ENCODE measurements at places on chromosomes 3 and 15.
A peak's percentile ranks its signal among the peaks of the same experiment; 100 is the strongest.

DNA sequence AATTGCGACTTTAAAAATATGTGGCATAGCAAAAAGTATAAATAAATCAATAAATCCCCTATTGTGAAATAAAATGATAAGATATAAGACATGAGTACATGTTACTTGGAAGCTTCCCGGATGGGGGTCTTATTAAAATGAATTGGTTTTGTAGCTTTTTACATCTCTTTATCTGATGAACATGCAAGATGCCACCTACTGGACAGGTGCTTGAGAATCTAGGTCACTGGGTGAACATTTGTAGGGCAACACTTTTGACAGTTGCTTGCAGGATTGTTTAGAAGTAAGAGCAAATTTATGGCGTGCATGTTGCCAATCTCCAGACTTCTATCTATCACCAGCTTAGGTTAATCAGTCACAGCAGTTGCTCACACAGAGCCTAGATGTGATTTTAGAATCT, 362.7 kb upstream of the SUCLG2 start:
- DNase-seq = no peak

GRCh38 chr15:99442252-99442897, 123.4 kb upstream of the MEF2A start:
- DNase-seq = no peak

DNA sequence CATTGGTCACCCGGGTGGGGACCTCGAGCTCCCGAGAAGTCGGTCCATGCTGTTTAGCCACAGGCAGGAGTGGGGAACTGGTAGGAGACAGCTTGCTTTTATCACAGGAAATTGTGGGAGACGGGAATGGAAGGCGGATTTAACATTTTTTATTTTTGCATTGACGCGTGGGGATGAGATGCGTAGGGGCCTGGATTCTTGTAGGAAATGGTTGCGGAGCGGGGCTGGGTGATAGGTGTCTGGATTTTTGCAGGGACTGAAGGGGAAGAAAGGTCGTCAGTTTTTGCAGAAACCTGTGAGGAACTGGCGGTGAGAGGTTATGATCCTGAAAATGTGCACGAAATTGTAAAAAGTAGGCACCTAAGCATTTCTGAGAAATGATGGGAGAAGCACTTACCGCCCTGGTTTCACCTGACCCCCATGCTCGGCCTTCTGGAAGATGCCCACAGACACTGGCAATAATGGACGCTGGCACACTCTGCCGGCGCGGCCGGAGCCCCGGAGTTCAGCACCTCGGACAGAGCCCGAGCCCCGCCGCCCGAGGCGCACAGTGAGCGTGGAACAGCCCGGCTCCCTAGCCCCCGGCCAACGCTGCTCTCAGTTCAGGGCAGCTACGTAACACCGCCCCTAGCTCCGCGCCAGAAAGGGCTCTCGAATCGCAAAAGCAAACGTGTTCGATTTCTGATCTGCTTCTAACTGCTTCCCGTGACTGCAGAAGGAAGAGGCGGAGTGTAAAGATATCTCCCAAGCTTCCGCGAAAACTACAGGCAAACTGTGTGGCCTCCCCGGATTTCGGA, 928 bp downstream of the ANKRD34C start:
- DNase-seq = no peak

GRCh38 chr3:89223188-89223587, 115.8 kb downstream of the EPHA3 start:
- no peak for DNase-seq

DNA sequence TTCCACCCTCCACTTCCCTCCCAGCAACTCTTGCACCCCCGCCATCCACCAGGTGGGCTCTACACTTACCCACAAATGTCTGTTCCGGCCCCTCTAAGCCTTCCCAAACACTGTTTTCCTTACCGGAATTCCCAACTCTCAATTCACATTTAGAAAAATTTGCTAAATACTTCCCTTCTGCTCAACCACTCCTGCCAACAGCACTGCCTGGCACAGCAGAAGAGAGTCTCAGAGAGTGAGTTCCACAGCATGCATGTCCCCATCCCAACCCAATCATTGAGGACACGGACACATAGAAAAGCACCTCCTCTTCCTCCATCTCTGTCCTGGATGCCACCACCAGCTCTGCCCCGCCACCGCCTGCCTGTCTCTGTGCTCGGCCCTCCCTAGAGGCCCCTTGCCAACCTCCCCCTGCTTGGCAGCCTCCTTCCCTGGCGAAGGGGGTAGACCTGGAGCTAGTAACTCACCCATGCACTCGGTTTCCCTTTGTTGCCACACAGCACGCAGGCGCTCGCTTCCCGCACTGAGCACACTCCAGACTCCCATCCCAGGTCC, 66.2 kb upstream of the SLC6A1 start:
- DNase-seq = no peak

- no peak for DNase-seq
Measured at GRCh38 chr3:176590722-176591121, 606.6 kb downstream of the TBL1XR1 start.

GRCh38 chr3:156661155-156661554, 13.2 kb upstream of the TIPARP start:
- no peak for DNase-seq

- no peak for DNase-seq
Measured at GRCh38 chr3:6622712-6623111, 238.2 kb upstream of the GRM7 start.

GRCh38 chr3:46649436-46649835, 37.1 kb downstream of the FAM240A start:
- no peak for DNase-seq

- DNase-seq = peak; percentile 42
Measured at GRCh38 chr3:56593455-56594158, 36.6 kb downstream of the CCDC66 start.

- DNase-seq = no peak
Measured at GRCh38 chr3:186209810-186210752, 101.2 kb upstream of the ETV5 start.

GRCh38 chr15:99966815-99967214, 233.6 kb upstream of the LYSMD4 start:
- no peak for DNase-seq

DNA sequence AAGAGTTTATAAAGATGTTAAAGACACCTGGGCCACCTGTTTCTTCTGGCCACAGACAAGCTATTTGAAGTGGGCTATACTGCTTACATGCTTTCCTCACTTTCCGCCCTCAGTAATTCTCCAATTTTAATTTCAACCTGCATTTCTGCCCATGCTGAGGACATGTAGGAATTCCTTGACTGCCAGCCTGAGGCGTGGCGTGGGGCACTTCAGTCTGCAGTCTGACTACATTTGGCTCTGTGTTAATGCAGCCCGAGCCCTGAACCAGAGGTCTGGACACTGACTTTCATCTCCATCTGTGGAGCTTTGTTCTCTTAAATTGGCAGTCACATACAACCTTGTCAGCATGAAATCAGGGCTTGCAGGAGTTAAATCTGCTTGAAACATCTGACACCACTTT, 8.5 kb downstream of the UQCC5 start:
- no peak for DNase-seq

GRCh38 chr3:52290596-52291507, 3.2 kb downstream of the GLYCTK start:
- DNase-seq = no peak

DNA sequence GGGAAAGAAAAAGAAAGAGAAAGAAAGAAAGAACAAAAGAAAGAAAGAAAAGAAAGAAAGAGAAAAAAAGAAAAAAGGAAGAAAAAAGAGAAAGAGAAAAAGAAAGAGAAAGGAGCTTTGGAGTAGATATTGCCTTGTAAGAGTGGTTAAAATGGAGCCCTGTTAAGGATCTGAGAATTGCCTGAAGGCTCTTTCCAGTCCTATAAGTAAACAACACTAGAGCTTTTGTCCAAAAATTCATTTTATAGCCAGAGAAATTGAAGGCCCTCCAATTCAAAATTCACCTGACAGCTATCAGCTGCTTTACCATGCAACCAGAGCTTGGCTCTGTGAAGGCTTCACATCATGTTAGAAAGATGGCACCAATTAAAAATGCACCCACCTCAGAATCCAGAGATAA, 102.1 kb upstream of the FRMD4B start:
- no peak for DNase-seq

- no peak for DNase-seq
Measured at GRCh38 chr3:35744419-35744818, 105.1 kb downstream of the ARPP21 start.

DNA sequence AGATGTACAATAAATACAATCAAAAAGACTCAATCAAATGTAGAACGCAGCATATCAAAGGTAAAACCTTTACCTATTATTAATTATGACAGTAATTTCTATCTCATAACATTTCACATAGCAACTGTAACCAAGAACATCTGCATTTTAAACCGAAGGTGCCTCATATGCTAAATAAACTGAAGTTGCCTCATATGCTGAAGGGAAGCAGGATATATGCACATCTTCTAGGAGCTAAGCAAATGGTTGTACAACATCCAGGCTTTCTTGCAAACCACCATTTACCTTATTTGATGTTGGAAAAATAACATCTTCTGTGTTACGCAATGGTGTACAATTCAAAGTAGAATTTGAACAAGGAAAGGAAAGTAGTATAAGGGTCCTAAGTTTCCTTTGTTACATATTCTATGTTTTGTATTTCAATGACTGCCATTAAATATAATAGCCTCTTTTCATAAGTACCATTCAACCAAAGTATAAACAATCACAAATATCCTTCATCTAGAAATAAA, 145.9 kb downstream of the SATB1 start:
- DNase-seq = no peak

DNA sequence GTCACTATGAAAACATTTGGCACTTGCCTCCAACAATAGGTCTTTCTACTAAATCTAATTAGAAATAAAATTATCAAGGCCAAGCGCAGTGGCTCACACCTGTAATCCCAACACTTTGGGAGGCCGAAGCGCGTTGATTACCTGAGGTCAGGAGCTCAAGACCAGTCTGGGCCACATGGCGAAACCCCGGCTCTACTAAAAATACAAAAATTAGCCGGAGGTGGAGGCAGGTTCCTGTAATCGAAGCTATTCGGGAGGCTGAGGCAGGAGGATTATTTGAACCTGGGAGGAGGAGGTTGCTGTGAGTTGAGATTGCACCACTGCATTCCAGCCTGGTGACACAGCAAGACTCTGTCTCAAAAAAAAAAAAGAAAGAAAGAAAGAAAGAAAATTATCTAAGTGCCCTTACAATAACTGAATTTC, 1.6 kb upstream of the PLD1 start:
- DNase-seq = no peak

DNA sequence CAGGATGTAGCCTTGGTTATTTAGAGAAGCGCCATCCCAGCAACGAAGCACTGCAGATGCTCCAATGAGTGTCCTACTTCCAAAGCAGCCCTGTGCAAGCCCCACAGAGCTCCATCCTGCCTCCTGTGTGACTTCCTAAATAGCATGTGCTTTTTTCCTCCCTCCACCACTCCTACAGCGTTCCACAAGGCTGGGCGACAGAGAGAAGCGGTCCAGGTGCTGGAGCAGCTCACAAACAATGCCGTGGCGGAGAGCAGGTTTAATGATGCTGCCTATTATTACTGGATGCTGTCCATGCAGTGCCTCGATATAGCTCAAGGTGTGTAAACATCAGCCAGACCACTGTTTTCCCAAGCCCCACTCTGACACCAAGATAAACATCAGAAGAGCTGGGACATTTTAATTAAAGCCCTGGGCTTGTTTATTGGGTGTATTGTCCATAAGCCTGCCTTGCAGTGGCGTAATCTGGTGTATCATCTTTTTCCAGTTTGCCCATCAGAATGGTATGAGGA, 22.2 kb upstream of the RHO start:
- no peak for DNase-seq

GRCh38 chr3:11671648-11672100, 28.0 kb upstream of the VGLL4 start:
- DNase-seq = no peak

GRCh38 chr3:123272547-123272946, 70.8 kb downstream of the SEC22A start:
- no peak for DNase-seq

- no peak for DNase-seq
Measured at GRCh38 chr3:111648991-111649579, 53.9 kb upstream of the ZBED2 start.

- DNase-seq = no peak
Measured at GRCh38 chr3:30357897-30358296, 248.5 kb upstream of the TGFBR2 start.

DNA sequence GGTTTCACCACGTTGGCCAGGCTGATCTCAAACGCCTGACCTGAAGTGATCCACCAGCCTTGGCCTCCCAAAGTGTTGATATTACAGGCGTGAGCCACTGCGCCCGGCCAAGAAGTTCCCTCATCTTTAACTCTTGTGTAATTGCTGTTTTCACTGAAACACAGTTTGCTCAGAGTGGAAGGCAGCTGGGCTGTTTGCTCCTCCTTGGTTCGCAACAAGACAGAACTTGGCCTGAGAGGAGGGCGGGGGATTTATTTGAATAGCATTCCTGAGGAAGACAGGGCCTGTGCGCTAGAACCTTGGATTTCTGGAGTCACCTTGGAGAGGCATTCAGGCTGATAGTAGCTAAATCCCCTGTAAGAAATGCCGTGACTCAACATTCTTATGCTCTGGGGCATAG, 226.7 kb upstream of the MCTP2 start:
- DNase-seq = no peak

DNA sequence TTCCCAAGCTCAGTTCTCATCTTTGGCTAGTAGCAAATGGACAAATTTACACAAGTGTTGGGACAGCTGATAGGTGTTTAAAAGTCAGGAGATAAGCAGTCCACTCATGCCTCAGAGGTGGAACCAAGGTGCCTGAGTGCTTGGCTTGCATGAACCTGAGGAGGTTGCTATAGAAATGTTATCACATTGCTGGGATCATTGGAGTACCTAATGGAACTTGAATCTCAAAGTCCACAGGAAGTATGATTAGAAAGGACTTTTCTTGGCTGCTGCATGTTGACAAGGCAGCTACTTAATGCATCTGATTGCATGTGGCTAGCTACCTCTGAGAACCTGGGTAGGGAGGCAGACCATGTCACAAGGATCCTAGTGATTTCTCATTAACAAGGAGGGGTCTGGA, 39.5 kb upstream of the C3orf80 start:
- DNase-seq = no peak

DNA sequence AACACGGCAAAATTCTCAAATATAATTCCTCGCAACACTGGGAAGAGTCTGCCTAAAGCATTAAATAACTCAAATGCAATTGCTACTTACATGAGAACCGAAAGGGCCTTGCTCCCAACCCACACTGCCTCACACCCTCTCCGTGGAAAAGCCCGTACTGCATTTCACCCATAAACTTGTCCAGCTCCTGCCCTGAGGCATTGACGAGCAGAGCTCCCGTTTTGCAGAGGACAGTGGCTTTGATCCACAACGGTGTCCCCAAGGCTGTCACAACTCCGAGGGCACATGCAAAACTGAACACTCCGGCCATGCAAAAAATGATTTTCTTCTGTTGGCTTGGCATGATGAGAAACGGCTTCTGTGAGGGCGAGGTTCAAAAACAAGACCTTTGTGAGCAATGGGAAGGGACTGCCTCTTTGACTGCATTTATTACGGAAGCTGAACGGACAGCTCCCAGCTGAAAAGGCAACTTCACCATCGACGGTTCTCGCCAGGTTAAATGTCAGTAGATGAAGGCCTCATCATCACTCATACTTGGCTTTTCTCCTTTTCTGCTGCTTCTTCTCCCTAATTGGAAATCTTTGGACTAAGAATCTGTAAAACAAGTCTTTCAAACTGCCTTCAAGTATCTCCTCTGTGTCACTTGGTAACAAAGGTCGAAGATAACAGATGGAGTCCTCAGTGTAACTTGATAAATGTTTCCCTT, at the start of gene CLRN1:
CLRN1 (minus strand) TSS at position 362 of the 706 bp plus-strand sequence; CDS start at position 343, 19 bp downstream.
- no peak for DNase-seq
